ENCODE measurements at places on chromosomes 11 and 22.
A peak's percentile ranks its signal among the peaks of the same experiment; 100 is the strongest.

DNA sequence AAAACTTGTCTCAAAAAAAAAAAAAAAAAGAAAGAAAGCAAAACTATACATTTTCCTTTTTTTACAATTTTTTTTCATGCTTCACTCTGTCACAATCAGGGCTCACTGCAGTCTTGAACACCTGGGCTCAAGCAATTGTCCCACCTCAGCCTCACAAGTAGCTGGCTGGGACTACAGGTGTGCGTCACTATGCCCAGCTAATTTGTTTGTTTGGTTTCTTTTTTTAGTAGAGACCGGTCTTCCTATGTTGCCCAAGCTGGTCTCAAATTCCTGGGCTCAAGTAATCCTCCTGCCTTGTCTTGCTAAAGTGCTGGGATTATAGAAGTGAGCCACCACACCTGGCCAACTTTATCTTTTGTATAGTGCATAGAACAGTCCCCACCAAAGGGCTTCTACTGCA is 15.0 kb upstream of the CXCR5 start:
- DNase-seq = no peak

GRCh38 chr11:119318240-119319135 is 1.6 kb upstream of the MCAM start:
- DNase-seq = no peak

DNA sequence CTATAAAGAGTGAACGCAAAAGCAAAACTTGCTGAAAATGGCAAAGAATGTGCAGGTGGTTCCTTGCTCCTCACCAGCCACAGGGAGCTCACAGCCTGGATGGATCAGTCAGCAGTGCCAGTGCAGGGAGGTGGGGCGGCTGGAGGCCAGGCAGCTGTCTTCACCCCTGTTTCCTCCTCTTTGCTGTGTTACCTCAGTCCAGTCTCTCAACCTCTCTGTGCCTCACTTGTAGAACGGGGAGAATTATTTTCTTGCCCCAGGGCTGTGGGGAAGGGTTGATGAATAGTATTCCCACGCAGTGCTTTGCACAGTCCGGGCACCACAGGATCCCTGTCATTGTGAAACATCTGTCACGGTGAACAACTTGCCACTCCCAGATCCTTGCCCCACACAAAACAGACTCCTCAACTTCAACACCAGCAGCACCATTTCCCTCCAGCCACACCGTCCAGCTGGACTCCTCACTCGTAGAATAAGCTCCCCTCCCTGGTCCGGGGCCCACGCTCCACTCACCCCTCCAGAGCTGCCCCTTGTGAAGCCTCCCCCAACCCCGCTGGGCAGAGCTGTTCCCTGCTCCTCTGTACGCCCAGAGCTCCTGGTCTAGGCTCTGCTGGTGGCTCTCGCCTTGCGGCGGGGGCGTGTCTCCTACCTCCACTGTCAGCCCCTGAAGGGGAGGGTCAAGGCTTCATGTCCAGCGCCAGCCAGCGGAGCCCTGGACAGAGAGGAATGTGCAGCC is 27.7 kb downstream of the MPPED1 start:
- DNase-seq = no peak

GRCh38 chr22:35407362-35407761 is 7.4 kb downstream of the MCM5 start:
- DNase-seq = no peak

DNA sequence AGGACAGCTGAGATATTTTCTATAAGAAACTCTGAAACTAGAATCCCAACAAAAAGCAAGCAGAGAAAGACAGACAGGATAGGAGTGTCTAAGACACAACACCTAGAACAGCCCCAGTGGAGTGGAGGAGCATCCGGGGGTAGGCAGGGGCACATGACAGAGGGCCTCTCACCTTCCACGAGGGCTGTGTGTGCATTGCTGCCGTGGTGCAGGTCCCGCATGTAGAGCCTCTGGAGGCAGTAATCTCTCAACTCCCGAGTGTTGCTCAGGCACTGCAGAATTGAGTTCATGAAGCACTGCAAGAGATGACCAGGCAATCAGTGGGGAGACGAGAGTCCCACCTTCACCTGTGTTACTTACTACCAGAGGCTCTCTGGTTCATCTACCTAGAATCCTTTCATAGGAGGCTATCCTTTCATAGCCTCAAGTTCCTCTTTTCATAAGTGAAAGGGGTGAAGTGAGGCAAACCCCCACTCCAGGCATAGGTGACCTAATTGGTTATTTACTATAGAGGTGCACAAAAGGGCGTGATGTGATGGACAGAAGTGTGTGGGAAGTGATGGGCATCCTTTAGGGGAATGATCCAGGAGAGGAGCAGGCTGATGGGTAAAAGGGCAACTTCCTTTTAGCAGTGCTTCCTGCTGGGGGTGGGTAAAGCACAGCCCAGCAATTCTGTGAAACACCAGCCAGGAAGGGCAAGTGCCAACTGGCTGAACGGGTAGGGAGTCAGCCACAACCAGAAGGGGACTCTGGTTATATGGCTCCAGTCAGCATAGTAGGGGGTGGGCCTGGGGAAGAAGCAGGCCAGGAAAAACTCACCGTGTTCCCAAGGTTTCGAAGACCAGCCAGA is 13.1 kb upstream of the MFRP start:
- DNase-seq = no peak

DNA sequence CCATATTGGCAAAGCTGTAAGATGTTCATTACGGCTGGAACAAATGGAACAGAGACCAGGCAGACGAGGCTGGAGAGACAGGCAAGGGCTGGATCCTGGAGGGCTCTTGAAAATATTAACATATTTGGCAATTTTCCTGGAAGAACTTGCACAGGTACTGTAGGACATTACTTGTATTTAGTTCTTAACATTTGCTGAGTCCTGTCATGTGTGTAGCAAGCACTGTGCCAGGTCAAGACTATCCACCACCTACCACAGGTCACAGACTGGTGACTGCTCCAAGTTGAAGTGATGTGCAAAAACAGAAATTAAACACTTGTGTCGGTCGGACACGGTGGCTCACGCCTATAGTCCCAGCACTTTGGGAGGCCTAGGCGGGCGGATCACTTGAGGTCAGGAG is 58.7 kb upstream of the TNRC6B start:
- no peak for DNase-seq

DNA sequence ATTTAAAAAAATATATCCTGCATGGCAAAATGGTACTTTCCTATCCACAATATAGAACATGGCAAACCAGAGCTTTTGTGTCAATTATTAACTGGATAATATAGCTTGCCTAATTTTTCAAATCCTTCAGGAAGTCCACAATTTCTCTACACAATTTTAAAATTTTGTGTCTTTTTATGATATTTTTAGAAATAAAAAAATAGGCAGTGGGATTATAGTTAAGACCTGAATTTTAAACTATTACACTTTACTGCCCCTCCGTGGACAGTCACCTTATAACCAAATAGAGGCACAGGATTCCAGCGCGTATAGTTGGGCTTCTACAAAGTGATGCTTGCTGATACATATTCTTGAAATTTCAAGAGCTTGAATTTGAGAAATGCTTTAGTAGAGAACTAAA is 2.1 kb upstream of the DMC1 start:
- DNase-seq = no peak

GRCh38 chr11:12058425-12059115 is 50.1 kb upstream of the DKK3 start:
- DNase-seq = no peak

GRCh38 chr11:120167659-120168058 is 29.7 kb upstream of the TRIM29 start:
- no peak for DNase-seq

- no peak for DNase-seq
Observed at GRCh38 chr22:29716814-29717545, 2.8 kb upstream of the CABP7 start.

DNA sequence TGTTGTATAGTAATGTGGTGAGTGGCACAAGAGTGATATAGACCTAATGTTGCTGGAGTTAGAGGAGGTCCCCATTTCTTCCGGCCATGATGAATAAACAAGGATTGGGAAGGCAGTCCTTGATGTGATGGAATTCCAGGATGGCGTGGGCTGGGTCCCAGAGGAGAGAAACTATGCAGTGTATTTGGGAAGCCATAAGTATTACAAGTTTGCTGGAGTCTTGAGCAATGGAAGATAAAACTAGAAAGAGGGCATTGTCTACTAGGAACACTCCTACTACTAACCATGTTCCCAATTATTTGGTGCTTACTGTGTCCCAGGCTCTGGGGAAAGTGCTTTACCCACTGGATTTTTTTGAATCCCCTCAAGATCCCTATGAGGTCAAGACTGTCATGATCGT is 20.0 kb downstream of the LDLRAD3 start:
- no peak for DNase-seq

DNA sequence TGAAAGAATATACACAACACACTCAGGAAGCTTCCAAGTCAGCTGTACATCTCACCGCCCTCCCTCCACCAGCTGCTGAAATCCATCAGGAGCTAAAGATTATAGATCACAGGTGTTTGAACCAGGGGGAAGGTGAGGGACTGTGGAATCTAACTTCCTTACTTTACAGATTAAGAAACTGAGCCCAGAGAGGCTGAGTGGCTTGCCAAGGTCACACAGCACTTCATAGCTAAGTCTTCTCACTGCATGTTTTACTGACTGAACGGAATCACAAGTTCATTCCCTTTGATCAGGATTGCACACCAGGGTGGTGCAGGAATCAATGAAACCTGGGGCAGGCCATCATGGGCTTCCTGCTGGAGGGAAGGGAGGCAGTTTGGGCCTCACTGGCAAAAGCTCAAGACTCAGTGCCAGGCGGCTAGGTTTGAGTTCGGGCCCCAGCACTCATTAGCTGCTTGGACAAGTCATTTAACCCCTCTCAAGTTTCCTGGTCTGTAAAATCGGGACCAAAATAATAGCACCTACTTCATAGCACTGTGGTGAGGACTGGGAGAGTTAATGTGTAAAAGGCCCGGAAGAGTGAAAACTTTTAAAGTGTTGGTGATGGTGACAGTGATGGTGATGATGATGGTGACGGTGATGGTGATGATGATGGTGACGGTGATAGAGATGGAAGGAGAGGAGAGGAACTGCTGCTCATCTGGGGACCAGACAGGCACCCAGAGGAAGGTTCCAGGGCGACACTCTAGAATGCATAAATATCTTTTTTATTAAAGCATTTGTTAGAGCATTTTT is 8.2 kb downstream of the CD5 start:
- DNase-seq = no peak

DNA sequence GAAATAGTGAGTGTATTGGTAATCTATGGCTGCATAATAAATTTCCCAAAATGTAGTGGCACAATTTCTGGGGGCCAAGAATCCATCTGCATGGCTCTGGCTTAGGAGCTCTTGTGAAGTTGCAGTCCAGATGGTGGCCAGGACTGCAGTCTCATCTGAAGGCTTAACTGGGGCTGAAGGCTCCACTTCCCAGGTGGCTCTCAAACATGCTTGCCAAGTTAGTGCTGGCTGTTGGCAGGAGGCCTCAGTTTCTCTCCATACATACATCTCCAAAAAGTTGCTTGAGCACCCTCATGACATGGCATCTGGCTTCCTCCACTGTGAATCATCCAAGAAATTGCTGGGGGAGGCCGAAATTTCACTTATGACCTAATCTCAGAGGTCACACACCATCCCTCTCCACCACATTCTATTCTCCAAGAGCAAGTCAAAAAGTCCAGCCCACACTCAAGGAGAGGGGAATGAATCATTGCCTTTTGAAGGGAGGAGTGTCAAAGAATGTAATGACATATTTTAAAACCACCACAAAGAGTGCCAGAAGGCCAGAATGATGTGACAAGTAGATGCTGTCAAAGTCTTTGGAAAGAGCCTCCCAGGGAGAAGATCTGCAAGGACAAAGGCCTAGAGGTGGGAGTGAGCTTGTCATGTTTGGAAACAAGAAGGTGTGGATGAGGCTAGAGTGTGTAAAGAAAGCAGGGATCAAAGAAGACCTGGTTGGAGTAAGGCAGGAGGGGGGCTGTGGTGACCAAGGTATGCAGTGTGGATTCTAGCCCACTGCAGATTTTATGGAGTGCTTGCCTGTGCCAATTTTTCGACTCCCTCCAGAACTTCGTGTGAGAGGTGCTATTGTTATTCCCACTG is 566.2 kb downstream of the MIAT start:
- DNase-seq = no peak

GRCh38 chr11:118841469-118842242 is 42.0 kb upstream of the CXCR5 start:
- DNase-seq = peak; percentile 3

DNA sequence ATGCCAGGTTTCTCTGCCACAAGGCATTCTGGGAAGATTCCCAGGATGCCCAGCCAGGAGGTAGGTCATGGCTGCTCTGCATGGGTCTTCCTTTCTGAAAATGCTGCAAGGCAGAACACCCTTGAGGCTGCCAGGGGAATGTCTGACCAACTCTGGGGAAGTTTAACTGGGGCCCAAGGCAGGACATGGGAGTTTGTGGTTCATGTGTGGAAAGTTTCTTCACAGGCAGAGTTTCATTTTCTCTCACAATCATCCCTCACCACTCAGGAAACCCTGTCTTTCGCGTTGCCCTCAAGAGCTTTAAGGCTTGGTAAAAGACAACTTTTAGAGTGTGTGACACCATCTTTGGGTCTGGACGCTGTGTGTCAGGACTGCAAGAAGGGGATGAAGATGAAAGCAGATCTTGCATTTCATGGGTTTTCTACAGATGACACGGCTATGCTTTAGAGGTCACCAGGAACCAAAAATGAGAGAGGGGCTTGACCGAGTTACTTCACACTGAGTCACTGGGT is 133.5 kb downstream of the CD44 start:
- peak; percentile 14 for DNase-seq

DNA sequence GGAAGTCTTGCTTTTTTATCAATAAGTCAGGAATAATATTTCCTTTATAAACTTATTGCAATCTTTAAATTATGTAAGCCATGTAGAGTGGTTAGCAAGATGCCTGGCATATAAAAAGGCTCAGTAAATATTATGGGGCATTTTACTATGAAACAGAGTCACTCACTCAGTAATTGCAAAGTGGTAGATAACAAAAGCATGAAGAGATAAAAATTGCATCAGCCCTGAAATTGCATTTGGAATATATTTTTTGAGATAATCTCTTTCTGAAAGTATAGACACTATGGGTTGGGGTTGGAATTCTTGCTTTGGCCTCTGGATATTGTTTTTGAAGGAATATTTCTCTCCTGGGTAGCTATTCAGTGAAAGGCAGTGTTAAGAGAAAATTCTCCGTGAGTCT is 188.6 kb downstream of the JRKL start:
- DNase-seq = no peak
